Stimulated activated CD4-positive, alpha-beta T cell treated with anti-CD3 and anti-CD28 coated beads, Interleukin-1b, Interleukin-23, amount 100 ng/mL, for 4 hours (primary cell): ENCODE measurements at places on chromosomes 7 and 10.

DNA sequence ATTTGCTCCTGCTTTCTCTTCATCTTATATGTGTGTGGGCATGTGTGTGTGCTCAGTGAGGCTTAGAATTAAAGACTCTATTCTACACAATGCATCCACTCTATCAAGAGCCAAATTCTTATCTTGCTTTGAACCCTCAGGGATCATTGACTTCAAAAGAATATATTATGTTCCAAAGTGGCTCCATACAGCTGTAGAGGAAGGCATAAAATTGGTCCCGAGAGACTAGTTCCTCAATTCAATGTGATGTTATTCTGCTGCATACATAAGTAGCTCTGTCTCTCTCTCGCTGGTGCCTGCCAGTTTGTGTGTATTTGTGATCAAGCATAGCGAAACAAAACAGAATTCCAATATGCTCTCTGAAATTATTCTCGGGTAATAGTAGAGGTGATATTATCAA lies 997.9 kb upstream of the POT1 start:
- DNase-seq: no peak

DNA sequence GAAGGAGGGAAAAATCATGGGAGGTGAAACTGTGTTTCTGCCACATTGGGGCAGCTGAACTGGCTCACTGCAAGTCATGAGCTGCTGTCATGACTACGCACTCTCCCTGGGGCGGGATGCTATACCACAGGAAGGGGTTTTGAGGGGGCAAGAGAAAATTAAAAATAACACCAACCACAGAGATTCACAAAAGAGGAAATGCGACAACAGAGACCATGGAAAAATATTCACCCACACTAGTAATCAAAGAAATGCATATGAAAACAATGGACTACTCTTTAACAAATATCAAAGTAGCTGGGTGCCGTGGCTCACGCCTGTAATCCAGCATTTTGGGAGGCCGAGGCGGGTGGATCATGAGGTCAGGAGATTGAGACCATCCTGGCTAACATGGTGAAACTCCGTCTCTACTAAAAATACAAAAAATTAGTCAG lies 65.2 kb upstream of the TM9SF3 start:
- DNase-seq: no peak

- DNase-seq: no peak
These were observed 74.6 kb upstream of the IKZF1 start for GRCh38 chr7:50229964-50230363.

GRCh38 chr7:140674899-140675701 lies 2.4 kb downstream of the ADCK2 start:
- DNase-seq: no peak

DNA sequence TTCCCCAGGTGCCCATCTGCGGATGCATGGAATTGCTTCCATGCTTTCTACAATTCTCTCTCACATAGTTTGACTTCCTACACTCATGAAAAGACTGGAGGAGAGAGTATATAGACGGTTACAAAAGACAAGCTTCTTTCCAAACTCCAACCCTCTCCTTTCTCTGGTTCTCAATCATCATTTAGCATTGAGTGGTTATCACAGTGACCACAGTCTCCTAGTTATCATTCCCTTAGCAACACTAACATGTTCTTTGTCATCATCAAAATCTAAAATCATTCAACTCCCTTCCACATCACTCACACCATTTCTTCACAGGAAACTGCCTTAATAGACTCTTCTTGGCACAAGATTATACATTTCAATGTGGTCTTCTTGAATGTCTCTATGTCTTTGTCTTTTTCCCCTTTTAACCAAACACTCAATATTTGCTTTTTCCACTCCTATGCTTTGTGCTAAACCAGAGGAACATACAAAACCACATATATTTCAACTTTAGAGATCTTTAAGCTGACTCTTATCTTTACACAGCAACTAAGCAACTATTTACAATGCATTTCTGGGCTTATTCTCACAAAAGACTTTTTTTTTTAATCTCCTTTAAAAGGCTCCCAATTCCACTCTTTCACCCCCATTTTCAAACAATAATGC lies 126.3 kb downstream of the CNOT4 start:
- no peak for DNase-seq

DNA sequence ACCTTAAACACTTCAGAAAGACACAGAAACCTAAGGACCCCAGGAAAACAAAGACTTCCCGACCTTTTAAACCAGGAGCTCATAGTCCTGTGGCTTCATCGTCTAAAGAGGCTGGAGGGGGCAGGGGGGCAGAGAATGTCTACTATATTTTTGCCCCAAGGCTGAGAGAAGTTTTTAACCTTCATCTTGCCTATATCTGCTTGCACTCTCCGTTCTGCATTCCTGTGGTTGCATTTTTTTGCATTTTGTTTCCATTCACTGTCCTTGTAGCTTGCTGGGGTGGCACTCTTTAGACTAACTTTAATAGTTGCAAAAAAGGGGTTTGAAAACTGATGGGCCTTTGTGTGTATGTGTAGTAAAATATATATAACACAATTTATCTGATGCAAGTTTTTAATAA lies 23.7 kb downstream of the PRKAR2B start:
- no peak for DNase-seq

GRCh38 chr10:75100764-75101291 lies 10.6 kb upstream of the SAMD8 start:
- DNase-seq: no peak

DNA sequence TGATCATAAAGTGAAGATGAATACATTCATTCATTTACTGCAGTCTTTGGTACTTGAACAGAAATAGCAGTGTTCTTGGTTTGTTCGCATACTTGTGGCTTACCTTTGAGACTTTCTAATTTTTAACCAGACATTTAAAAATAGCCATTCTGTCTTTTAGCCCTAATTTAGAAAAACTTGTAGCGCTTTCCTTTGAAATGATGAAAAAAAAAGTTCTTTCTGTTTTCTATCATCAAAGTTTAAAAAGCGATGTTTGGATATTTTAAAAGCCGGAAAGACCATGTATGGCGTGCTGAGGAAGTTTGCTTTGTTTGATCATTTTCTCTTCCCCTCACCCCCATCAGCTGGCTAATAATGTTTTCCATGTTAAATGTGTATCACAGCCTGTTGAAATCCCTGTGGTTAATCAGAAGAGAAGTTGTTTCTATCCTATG lies 116.3 kb downstream of the CUX1 start:
- no peak for DNase-seq

DNA sequence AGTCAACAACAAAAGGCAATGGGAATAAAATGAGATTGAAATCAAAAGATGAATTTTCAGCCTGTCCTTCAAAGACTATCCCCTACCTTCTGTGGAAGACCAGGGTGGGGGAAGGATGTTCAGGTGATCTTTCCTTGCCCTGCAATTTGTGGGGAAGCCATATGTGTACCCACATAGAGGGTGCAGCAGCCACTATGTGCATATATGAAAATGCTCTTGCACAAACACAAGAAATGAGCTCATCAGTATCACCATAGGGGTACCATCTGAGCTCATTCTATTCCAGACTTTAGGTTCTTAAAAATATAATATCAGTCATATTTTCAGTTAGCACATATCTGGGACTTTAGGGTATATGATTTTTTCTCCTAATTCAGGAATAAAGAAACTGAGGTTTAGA lies 17.7 kb downstream of the GIMAP5 start:
- no peak for DNase-seq

DNA sequence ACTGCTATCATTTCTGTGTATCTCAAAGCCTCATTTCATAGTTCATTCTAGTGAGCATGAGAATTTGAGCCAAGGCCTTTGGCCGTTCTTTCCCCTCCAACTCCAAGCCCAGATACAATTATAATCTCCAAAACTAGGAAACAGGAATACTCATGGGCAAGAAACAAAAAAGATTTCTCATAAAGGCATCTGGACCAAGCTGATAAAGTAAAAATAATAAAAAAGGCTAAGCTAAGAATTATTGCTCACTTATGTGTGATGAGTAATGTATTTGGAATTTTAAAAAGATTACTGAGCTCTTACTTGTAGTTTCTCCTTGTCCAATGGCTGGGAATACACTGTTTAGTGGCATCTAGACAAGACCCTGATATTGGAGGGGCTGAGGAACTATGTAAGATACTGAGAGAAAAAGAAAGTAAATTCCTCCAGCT lies 196.4 kb upstream of the POM121L12 start:
- no peak for DNase-seq

- no peak for DNase-seq
These were observed 216.9 kb downstream of the SORCS1 start for GRCh38 chr10:106947643-106948042.

GRCh38 chr10:116836902-116837523 lies 12.3 kb upstream of the ENO4 start:
- DNase-seq: no peak

- DNase-seq: no peak
These were observed 15.7 kb downstream of the SLIT1 start for GRCh38 chr10:97169911-97170693.

DNA sequence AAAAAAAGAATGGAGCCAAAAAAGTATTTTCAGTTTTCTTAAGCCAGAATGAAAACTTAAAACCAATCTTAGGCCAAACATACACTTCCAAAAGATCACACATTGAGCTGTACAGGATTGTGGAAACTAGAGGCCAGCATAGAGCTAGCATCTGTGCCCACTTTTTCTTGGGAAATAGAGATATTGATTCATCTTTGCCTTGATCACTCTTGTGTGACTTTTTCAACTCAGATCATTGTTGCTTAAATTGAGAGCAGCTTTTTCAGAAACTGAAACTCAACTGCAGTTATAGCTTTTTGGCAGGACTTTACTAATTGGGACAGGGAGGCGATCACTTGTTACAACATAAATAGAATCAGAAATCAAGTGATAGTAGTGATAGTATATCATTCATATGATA lies 132.2 kb downstream of the PRKG1 start:
- no peak for DNase-seq

GRCh38 chr10:126233182-126234148 lies 154.8 kb downstream of the ADAM12 start:
- no peak for DNase-seq

- no peak for DNase-seq
These were observed 13.8 kb downstream of the GRK5 start for GRCh38 chr10:119221201-119221600.

- no peak for DNase-seq
These were observed 480 bp downstream of the MNX1 start for GRCh38 chr7:157009778-157010587.
